ENCODE measurements at places on chromosomes 5 and 9.

DNA sequence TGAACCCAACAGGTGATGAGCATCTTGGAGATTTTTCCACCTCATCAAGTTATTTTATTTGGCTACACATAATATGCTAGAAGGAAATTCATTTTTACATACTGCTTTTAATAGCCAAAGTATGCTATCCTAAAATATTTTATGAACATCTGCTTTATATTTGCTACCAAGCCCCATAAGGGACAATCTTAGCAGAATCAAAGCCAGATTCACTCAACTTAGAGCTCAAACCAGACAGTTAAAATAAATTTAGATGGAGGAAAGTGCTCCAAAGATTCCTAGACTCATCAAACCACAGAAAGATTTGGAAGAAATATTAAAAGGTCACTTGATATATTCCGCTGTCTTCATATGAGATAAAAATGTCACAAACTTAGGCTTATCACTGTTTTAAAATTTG lies 637.1 kb upstream of the CCNG1 start:
- no peak for DNase-seq

- DNase-seq: no peak
Observed at GRCh38 chr5:59479086-59479485, 414.4 kb downstream of the PDE4D start.

- DNase-seq: no peak
Observed at GRCh38 chr9:133837627-133838597, 99.8 kb upstream of the SARDH start.

DNA sequence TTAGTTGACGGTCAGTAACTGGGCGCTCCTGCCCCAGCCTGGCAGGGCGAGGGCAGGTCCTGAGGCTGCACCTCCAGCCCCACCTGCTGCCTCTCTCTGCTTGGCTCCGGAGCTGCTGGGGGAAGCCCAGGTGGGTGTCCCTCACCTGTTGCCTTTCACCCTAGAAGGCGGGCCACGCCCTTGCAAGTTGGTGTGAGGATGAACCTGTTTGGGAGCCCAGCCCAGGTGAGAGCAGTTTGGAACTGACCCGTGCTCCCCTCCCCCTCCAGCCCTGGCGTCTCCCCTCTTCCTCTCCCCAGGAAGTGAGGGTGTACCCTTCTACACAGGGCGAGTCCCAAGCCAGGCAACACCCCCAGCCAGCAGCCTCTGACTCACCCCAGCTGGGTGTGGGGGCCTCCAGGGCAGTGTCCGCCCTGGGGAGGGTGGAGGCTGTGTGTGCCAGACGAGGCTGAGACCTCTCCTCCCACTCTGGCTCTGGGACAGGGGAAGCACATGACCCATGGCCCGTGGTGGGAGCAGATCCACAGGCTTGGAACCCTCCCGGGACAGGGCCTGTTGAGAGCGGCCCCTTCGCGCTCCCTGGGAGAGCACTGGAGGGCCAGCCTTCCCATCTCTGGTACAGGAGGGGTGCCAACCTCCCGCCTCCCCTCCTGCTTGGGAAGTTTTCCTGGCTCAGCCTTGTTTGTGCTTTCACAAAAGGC lies 10.4 kb downstream of the LRRC8A start:
- no peak for DNase-seq

DNA sequence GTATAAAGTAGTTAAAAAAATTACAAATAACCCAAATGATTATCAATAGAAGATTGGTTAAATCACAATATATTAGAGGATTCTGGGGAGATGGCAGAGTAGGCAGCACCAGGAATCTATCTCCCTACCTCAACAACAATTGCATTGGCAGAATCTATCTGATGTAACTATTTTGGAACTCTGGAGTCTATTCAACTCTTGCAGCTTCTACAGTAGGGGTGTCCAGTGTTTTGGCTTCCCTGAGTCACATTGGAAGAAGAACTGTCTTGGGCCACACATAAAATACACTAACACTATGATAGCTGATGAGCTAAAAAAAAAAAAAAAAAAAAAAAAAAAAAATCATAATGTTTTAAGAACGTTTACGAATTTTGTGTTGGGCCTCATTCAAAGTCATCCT lies 29.2 kb upstream of the ECM2 start:
- no peak for DNase-seq

DNA sequence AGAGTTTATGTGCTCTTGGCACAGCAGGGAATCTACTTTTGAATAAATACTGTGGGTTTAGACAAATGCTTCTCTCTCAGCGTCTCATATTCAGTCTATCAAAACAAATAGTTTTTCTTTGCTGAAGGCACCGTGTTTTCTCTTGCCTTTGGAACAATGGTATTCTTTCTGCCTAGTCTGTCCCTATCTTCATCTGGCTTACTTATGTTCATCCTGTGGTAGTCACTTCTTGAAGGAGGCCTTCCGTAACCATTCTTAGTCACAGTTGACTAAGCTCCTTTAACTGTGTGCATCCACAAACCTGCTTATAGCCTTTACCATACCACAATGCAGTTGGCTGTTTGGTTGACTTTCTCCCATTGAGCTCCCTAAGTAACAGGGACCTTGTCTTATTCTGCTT lies 45.9 kb downstream of the LARP1 start:
- no peak for DNase-seq

DNA sequence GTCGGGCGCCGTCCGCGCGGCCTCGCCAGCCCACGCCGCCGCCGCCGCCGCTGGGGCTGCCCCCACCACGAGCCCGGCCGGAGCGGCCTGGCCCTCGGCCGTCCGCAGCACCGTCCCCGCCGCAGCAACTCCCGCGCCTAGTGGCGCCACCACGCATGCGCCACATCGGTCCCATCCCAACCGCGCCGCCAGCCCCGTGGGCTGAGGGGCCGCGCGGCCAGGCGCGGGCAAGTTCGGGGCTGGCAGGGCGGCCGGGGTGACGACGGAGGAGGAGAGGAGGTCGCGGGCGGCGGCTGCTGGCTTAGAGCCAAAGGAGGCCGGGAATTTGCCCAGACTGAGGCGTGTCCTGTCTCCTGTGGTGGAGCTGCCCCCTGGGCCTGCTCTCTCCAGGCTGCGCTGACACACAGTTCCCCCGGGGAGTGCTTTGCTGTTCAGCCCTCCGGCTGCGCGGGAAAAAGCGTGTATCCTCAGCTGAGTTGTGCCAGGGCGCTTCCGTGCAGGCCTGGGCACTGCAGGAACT lies at the start of gene TUSC1:
Gene TUSC1, minus strand, starts transcription at position 298 of the 520 bp plus-strand sequence. Its CDS starts 132 bp downstream, at position 166.
- no peak for DNase-seq

- DNase-seq: no peak
Observed at GRCh38 chr5:66963559-66963971, 233.0 kb downstream of the CD180 start.

GRCh38 chr5:3601061-3601710 lies 5.6 kb downstream of the IRX1 start:
- no peak for DNase-seq

DNA sequence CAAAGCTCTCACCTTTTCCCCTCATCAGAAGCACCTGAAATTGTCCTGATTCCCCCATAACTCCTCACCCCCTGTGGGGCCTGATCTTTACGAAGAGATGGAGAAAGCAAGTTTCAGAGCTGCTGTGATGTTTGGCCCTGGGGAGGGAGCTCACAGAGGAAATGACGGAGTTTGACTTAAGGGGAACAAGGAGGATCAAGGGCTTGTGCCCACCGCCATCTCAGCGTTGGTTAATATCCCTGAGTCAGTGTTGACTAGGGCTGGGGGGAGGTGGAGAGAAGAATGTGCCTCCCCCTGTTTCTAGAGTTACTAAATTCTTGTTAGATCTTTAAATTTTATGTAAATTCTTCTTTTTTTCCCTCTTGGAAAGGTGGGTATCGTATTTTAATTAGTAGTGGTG lies 27.8 kb downstream of the FGF18 start:
- no peak for DNase-seq

DNA sequence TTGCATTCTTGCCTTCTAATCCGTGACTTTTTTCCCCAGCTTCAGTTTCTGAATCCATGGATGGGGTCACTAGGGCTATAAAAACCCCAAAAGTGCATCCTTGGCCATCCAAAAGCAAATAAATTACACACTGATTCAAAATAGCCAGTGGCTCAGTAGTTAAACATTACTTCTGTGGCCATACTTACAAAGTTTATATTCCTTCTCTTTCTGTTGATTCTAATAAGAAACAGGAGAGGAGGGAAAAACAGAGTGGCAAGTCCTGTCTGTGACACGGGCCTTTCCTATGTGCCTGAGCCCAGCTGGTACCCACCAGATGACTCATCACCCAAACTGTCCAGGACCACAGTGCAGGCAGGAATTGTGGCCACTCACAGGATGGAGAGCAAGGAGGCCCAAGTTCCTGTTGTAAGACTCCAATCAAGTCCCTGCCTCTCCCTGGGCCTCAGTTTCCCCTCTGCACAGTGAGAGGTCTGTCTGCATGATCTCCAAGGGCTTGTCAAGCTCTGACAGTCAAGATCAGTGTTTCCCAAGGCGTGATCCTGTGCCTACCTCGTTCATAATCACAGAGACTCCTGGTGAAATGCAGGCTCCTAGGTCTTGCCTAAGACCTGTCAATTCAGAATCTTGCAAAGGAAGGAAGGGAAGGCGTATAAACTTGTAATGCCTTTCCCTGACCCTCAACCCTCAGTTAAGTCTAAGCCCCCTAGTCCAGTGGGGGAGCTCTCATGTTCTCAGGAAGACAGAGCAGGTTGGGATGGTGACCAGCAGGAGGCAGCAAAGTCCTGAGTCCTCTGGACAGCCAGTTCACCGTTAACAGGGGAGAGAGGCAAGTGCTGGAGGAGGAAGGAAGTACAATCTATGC lies 29.5 kb downstream of the TNIP1 start:
- DNase-seq: no peak

GRCh38 chr5:158235159-158235547 lies 376.2 kb upstream of the CLINT1 start:
- no peak for DNase-seq

GRCh38 chr5:180553530-180553929 lies 37.8 kb downstream of the SCGB3A1 start:
- no peak for DNase-seq

GRCh38 chr5:6722015-6722414 lies 8.8 kb downstream of the TENT4A start:
- DNase-seq: peak; percentile 5
